ENCODE measurements at places on chromosomes 5 and 9. TPM values are rescaled to one million over a fixed set of nuclear protein-coding genes. Genes with fewer than 3 reads are reported as not detected.

Gene SPOCK1
- 0.09 TPM for total RNA-seq

- peaks cover 8% of the 10 kb centered on the region for H3K4me1 ChIP-seq
- no peaks in the 10 kb centered on the region for H3K27me3 ChIP-seq
- H3K27ac ChIP-seq = no peak overlapping the region
Observed at GRCh38 chr5:143054480-143054941, 284.3 kb downstream of the ARHGAP26 start.

Gene CDH9
- total RNA-seq = not detected

- DNase-seq = no peak
- no peak overlapping the region for H3K4me3 ChIP-seq
- H3K36me3 ChIP-seq = no peaks in the 10 kb centered on the region
Observed at GRCh38 chr5:167708449-167708848, 583.0 kb upstream of the WWC1 start.

- no peaks in the 10 kb centered on the region for H3K36me3 ChIP-seq
- no peaks in the 10 kb centered on the region for H3K4me1 ChIP-seq
- H3K27ac ChIP-seq = no peak overlapping the region
- H3K27me3 ChIP-seq = no peaks in the 10 kb centered on the region
Observed at GRCh38 chr5:111635151-111635902, 121.7 kb downstream of the NREP start.

DNA sequence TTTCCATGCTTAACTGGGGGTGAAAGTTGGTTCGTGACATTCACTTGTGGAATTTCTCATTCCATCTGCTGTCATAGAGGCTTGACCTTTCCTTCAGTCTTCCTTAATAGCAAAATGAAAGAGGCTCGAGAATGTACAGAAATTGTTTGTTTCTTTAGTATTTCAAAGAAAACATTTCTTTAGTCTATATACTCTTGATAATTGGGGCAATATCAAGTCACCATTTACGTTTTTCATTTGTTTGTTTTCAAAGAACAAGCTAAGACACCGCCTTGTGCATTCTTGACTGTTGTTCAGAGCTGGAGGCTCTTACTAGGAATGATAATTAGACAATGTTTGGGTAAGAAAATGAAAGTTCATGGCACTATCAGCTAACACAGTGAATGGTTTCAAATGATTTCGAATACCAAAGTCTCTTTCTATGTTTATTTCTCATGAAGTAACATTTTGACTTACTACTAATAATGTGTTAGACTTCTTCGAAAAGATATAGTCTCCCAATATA lies 835.4 kb downstream of the SEMA5A start:
- DNase-seq = no peak
- H3K36me3 ChIP-seq = no peaks in the 10 kb centered on the region
- no peak overlapping the region for H3K27ac ChIP-seq
- H3K4me1 ChIP-seq = no peaks in the 10 kb centered on the region
- no peaks in the 10 kb centered on the region for H3K27me3 ChIP-seq

- H3K4me3 ChIP-seq = no peak overlapping the region
- no peaks in the 10 kb centered on the region for H3K36me3 ChIP-seq
- H3K4me1 ChIP-seq = no peaks in the 10 kb centered on the region
- no peaks in the 10 kb centered on the region for H3K27me3 ChIP-seq
- no peak overlapping the region for H3K27ac ChIP-seq
Observed at GRCh38 chr5:54415147-54415546, 40.4 kb upstream of the HSPB3 start.

DNA sequence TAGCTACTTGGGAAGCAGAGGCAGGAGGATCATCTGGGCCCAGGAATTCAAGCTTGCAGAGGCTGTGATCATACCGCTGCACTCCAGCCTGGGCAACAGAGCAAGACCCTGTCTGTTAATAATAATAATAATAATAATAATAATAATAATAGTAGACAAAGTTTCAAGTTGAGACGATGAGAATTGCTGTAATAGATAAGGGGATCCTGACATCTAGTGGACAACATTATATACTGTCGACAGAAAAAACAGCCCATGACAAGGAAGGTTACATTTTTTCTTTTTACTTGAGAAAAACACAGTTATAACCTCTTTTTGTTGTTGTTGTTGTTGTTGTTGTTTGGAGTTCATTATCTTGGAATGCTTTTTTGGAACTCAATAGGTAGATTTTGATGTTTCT lies 35.3 kb downstream of the NDFIP1 start:
- no peaks in the 10 kb centered on the region for H3K4me1 ChIP-seq
- H3K4me3 ChIP-seq = no peak overlapping the region
- peak; percentile 74 for DNase-seq
- H3K36me3 ChIP-seq = peaks cover 60% of the 10 kb centered on the region
- no peak overlapping the region for H3K27ac ChIP-seq

DNA sequence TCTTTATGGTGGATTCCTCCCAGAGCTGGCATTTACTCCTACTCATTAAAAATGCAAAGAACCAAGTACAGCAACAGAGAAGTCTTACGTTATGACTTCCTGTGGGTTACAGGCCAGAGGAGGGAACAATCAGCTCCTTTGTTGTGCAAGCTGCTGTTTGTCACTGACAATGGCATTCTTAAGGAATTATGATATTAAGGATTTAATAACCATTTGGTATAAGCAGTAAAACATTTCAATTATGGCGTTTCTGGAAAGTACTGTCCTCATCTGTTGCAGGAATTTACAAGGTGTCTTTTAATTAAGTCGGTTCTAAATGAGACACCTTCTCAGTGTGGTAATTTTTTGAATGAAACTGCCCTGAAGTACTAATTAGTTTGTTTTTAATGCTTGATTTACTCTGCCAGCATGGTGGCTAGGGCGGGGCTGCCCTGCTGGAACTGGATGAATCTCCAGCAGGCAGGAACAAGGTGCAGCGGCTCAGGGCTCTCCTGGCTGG lies 49.1 kb upstream of the VDAC1 start:
- H3K4me1 ChIP-seq = peaks cover 16% of the 10 kb centered on the region
- no peaks in the 10 kb centered on the region for H3K27me3 ChIP-seq
- H3K27ac ChIP-seq = no peak overlapping the region
- H3K4me3 ChIP-seq = no peak overlapping the region
